ENCODE measurements at places on chromosomes 1 and 21.

- DNase-seq, result no peak
These were observed 10.4 kb downstream of the IL20 start for GRCh38 chr1:206875752-206876377.

DNA sequence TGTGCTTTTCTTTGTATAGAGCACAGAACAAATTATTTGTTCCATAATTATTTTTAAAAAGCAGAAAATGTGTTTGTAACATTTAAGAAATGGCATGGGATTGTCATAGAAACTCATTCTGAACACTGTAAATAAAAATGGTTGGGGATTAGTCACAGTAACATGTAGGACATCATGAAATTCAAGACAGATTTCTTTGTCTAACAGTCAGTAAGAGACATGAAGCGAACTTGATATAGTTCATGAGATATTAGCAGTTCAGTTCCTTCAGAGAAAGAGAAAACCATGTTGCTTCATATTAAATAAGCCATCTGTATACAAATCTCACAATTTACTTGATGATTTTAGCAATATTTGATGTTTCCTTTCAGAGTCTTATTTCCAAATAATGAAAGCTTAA is 19.7 kb downstream of the NFIA start:
- DNase-seq, result no peak

GRCh38 chr1:30525971-30526651 is 197.3 kb downstream of the MATN1 start:
- peak; percentile 49 for DNase-seq

GRCh38 chr1:145962157-145963102 is 1.9 kb downstream of the ANKRD34A start:
- DNase-seq, result peak; percentile 78

DNA sequence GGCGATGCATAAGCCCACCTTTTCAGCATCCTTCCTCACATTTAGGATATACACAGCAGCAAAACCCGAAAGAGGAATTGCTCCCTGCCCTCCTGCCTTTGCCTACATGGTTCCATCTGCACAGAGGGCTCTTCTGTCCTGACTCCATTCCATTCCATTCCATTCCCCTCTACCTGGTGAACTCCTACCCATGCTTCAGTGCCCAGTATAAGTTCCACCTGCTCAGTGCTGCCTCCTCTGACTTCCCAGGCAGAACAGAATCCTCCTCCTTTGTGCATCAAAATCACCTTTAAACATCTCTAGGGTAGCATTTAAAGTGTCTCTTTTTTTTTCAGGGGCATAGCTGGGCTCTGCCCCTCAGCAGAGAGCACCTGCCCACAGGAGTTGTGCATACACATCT is 112.9 kb downstream of the PCNX2 start:
- DNase-seq, result no peak

- peak; percentile 45 for DNase-seq
These were observed 745 bp downstream of the MAGI3 start for GRCh38 chr1:113390871-113391648.

DNA sequence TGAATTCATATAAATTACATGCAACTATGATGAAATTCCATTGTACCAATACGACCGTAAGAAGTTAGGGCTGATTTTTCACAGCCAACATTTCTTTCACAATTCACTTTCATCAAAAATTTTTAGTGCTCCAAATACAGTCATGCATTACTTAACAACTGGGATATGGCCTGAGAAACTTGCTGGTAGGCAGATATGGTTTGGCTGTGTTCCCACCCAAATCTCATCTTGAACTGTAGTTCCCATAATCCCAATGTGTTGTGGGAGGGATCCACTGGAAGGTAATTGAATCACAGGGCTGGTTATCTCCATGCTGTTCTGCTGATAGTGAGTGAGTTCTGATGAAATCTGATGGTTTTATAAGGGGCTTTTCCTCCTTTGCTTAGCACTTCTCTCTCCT is 244.4 kb downstream of the AKT3 start:
- no peak for DNase-seq

DNA sequence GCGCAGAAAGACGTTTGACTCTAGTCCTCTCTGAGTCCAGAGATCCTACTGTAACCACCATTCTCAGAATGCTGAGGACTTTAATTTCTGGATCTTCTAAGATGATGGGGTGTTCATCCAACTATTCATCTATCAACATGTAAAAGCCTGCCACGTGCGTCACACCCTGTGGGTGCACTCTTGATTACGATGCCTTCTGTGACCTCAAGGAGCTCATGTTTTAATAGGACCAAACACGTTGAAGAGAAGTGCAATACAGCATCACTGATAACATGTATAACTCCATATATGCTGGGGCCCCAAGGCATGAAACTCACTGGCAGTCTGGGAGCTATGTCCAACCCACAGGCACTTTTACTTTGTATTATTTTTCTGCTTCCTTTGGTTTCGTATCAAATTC is 19.0 kb downstream of the KIAA0040 start:
- DNase-seq, result no peak

DNA sequence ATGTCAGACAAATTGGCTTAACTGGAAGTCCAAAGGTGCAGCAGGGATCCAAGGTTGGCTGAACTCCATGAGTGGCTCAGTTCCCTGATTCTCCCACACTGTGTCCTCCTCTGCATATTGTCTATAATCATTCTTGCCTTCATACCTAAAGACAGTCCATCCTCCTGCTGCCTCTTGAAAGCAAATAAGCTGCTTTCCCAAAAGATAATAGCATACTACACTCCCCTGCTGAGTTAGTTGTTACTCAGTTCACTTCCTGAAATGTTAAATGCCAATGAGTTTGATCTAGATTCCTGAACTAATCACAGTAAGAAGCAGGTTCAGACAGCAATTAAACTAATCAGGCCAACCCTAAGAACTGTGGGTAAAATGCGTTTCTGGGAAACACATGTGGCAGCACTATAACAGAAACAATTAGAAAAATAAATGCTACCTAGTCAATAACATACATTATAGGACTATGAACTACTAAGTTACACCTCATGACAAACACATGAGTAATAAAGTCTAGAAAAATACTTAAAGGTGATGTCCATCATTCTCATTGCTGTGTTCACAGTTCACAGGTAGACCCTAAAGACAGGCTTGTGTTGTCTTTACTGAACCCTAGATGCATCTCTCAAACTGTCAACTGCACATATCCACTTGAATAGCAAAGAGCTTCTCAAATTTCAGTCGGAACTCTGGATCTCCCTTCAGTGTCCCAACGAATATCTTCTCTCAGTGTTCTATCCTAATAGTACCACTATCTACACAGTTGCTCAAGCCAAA is 50.8 kb upstream of the BOLA1 start:
- no peak for DNase-seq

DNA sequence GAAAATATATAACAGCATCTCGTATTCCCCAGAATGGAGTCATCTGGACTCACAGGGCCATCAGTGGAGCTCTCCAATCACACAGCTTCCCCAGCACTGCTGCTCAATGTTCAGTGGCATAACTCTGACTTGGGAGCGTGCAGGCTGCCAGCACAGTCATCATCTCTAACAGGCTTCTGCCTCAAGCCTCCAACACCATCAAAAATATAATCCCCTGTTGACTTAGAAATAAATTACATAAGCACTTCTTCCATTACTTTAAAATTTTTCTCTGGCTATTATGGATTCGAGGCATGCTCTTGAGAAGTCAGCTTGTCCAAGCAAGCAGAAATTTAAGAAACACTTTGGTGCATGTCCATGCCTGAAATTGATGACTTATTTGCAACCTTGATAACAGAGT is 6.2 kb downstream of the DUSP23 start:
- no peak for DNase-seq

- no peak for DNase-seq
These were observed 32.8 kb downstream of the PADI6 start for GRCh38 chr1:17404820-17405219.

Measured in left hindlimb (tissue), 1 donor.